ENCODE measurements at places on chromosomes 3 and 15.

GRCh38 chr15:55094136-55094535, 102.6 kb downstream of the RSL24D1 start:
- no peak for DNase-seq

DNA sequence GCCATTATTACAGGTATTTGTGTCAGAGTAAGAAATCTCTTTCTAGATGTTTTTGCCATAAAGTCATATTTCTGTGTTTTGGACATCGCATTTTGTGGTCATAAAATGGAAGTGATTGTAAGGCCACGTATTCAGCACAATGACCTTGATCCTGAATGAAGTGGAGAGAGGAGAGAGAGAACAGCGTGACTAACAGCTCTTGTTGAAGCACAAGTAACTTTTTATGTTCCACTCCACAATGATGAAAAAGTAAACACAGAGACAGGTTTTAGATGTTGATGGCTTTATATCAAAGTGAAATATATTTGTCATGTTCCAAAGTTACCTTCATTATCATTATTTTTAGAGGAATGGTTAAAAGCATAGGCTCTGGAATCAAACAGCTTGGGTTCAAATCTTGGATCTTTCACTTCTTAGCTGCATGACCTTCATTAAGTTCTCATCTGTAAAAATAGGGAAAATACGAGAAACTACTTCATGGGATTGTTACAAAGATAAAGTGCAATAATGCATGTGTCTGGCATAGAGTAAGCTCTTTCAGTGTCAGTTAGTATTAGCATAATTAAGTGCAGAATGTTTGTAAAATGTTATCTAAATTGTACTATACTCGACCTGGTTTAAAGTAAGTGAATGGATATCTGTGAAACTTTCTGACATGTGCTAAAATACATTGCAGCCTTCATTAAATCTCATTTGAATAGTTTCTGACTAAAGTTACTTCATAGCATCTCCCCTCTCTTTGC, 341.5 kb upstream of the DNAJC19 start:
- no peak for DNase-seq

GRCh38 chr15:91950631-91951329, 97.3 kb downstream of the SLCO3A1 start:
- no peak for DNase-seq

DNA sequence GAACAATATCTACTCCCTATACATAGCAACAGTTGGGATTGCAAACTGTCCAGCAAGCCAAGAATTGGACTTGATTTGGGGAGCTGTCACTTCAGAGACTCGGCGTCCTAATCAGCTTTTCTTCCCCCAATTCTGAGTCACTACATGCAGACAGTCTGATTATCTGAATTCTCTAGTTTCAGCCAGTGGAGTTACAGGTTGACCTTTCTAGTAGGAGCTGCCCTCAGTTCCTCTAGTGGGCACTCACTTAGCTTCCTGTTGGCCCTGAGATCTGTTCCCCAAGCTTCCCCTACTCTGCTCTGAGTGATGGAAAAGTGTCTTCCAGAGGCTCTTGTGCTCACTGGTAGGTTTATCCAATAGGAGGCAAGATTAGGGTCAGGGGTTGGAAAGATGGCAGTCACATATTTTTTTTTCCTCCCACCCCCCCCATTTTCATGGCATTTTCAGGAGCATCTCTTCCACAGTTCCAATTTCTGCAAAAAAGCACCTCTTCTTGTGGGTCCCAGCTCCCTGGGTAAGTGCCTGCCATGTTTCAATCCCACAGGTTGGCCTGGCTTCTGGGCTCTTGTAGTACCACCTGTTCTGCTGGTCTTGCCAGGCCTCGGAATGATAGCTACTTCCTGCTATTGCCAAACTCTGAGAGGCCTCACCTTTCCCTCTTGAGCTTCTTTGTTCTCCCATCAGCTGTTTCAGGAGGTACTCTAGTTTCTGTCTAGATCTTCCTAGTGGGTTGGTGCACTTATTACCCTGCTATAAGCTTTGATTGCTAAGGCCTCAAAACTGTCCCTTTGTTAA, 182.2 kb downstream of the RAP2B start:
- DNase-seq = no peak

- DNase-seq = no peak
Measured at GRCh38 chr15:89628806-89629715, 26.2 kb downstream of the KIF7 start.

DNA sequence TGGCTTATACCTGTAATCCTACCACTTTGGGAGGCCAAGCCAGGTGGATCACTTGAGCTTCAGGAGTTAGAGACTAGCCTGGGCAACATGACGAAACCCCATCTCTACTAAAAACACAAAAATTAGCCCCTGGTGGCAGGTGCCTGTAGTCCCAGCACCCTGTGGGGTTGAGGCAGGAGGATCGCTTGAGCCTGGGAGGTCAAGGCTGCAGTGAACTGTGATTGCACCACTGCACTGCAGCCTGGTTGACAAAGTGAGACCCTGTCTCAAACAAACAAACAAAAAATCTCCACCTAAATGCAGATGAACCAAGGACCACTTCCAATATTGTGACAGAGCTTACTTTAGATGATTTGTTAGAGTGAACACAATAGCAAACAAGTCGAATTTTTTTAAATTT, 53.7 kb downstream of the TP53BP1 start:
- DNase-seq = no peak

GRCh38 chr3:30297112-30297511, 309.3 kb upstream of the TGFBR2 start:
- no peak for DNase-seq

- no peak for DNase-seq
Measured at GRCh38 chr3:14810801-14811661, 7.7 kb upstream of the FGD5 start.

DNA sequence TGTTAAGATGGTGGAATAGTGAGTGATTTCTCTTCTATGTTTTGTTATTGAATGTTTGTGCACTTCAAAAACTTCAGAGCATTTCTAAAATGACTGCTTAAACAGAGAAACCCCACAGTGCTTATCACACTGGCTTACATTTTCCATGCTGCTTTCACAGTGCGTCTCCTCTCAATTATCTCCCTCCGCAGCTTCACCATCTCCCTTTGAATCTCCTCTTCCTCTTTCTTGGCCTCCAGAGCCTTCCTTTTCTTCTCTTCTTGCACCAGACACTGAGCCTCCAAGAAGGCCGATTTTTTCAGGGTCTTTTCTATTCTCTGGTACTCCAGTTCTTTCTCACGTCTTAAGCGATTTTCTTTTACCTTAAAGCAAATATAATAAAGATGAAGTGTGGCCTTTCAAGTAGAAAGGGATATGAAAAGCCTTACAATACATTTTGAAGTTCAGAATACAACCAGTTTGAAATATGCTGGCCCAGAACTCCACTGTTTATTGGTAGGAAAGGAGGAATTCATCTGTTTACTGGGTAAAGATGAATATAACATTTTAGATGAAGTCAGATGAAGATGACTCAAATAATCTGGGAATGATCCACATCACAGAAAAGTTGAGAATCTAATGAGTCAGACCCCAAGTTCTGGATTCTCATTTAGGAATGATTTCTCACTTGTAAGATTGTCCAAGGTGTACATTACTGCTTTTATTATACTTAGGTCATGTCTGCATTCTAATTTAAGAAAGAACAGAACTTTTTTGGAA, 21.4 kb downstream of the CCDC191 start:
- DNase-seq = no peak

GRCh38 chr3:182937293-182938051, 42.9 kb downstream of the DCUN1D1 start:
- DNase-seq = no peak

- DNase-seq = no peak
Measured at GRCh38 chr3:40969341-40969740, 230.0 kb upstream of the CTNNB1 start.

DNA sequence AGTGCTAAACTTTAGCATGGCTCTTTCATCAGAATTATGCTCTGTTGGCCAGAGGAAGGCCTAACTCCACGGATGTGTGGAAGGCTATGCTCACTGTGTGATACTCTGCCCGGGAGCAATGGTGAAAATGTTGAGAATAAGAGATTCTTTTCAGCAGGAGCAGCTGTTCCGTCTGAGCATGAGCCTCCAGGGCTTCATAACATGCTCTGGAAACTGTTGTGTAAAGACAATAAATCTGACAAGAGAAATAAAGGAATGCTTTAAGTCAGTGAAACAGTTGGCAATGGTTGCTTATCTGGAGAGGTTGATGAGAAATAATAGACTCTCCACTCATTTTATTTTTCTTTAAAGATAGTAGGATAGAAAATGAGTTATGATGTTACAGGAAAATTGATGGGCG, 269.8 kb downstream of the DIPK2A start:
- DNase-seq = no peak

GRCh38 chr3:63655519-63655918, 3.0 kb downstream of the SNTN start:
- DNase-seq = no peak

DNA sequence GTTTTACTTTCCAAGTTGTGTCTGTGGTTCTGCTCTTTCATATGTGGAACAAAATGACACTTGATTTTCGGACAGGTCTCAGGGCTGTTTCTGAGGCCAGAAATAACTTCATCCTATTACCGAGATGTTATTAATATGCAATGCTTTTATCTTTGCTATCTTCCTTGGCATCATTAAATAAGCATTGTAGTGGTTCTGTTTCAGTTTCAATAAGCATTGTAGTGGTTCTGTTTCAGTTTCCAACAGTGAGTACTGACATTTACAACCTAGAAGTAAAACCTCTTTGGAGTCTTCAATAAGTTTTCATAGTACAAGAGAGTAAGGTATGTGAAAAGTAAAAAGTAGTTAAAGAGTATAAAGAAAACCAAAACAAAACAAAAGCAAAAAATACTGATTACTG, 746.2 kb downstream of the GRM7 start:
- DNase-seq = no peak

DNA sequence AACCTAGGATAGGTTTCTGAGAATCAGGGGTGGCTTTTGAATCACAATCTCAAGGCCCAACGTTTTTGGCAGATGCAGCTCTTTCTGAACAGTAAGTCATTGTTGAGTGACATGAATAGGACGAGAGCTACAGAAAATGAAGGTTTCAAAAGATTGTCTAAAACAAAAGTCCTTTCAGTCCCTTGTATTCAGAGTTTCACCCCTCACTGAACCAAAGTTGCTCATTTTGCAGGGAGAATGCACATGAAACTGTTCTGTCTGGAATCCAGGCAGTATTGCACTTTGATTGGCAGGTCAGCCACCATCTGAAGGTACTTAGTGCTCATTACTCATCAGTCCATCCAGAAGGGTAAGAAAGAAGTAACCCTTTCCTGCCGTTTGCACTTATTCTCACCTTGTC, 24.1 kb upstream of the RASGRP1 start:
- DNase-seq = no peak

- DNase-seq = no peak
Measured at GRCh38 chr3:42539871-42540714, 37.6 kb downstream of the VIPR1 start.

DNA sequence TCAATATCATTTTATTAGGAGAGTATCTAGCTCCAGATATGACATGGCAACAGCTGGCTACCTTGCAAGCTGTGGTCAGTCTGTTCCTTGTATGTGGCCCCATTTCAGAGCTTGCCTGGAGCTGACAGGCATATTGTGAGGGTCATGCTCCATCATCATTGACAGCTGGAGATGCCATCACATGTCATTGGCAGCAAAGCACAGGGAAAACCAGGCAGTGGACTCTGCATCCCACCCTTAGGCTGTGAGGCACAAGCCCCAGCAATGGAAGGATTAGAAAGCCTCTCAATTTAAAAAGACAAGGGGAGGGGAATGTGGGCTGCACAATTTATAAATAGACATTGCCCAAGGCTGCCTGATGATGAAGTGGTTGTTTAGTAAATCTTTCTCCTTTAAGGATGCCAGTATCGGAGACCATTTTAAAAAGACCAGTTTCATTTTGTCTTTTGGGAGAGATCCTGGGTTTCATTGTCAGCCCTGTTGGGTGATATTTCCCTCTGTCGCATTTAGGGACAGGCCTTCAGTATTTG, 27.9 kb downstream of the LNP1 start:
- no peak for DNase-seq

- DNase-seq = no peak
Measured at GRCh38 chr3:186628756-186629155, 11.4 kb upstream of the FETUB start.

DNA sequence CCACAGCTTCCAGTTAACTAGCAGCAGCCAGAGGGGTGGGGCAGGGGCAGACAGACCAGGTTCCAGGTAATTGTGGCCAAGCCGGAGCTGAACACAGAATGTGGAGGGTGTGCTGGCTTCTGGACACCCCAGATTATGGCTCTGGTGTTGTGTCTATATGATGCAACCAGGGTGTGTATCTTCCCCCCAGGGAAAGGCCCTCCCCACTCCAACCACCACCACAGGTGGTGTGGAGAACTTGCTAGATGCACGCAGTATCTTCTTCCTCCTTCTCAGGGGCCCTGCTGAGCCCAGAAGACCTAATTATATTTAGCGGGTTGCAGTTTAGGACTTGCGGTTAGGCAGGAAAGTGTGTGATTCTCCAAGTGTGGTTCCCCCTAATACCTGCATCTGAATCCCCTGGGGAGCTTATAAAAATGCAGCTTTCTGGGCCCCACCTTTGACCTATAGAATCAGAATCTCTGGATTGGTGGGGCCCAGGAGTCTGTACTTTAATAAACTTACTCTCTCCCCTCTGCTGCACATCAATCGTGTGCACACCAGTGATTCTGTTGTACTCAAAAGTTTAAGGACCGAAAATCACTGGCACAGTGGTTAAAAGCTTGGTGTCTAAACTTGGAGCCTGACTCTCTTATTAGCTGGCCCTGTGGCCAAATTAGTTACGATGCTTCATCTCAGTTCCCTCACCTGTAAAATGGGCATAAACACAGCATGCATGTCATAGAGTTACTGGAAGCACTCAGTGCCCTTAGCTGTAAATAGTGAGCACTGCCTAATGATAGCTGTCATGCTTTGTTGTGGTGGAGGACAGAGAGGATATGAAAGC, 379.1 kb upstream of the PROK2 start:
- no peak for DNase-seq

GRCh38 chr3:151356794-151357462, 27.6 kb upstream of the P2RY13 start:
- DNase-seq = no peak

DNA sequence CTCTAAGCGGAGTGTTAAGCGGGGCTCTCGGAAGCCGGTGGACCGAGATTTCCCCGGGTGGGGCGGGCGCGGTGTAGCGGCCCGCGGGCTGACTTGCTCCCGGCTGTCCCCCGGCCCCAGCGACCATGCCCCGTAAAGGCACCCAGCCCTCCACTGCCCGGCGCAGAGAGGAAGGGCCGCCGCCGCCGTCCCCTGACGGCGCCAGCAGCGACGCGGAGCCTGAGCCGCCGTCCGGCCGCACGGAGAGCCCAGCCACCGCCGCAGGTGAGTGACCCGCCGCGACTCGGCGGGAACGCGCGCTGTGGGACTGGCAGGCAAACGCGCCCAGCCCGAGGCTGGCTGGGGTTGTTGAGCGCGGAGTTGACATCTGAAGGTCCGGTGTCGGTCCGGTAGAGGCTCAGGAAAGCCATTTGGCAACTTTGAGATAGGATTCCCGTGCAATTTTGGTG, 1.3 kb downstream of the SMC4 start:
- no peak for DNase-seq

- no peak for DNase-seq
Measured at GRCh38 chr15:86690566-86690965, 610.9 kb downstream of the AGBL1 start.

- no peak for DNase-seq
Measured at GRCh38 chr3:117657278-117657677, 947.7 kb downstream of the TUSC7 start.

- DNase-seq = no peak
Measured at GRCh38 chr3:71492974-71493771, 90.4 kb downstream of the FOXP1 start.

- DNase-seq = no peak
Measured at GRCh38 chr15:81843226-81843625, 202.6 kb downstream of the MEX3B start.
